ENCODE measurements at places on chromosomes 3 and 15. TPM values are rescaled to one million over a fixed set of nuclear protein-coding genes. Genes with fewer than 3 reads are reported as not detected.

The CD80 gene
- total RNA-seq, result 0.44 TPM

GRCh38 chr15:93467337-93467736, 378.3 kb upstream of the RGMA start:
- no peak for DNase-seq

- DNase-seq, result no peak
These were observed 62.5 kb upstream of the LRRC3B start for GRCh38 chr3:26560081-26560480.

GRCh38 chr3:29285471-29286071, 4.7 kb downstream of the RBMS3 start:
- DNase-seq, result no peak

DNA sequence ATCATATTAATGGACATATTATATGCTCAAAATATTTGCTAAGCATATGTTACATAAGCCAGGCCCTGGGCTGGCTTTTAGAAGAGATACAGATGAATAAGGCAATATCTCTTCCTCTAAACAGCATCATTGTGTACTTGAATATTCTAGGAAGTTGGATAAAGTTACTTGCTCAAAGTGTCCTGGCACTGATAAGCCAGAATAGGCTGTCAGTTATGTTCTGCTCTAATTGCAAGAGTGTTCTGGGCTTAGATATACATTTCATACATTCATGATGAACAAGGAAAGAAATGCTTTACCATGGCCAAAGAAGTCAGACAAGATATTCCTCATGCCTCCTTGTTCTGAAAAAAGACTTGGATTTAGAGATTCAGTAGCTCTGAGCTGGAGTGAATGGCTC, 40.7 kb downstream of the KBTBD12 start:
- DNase-seq, result no peak

DNA sequence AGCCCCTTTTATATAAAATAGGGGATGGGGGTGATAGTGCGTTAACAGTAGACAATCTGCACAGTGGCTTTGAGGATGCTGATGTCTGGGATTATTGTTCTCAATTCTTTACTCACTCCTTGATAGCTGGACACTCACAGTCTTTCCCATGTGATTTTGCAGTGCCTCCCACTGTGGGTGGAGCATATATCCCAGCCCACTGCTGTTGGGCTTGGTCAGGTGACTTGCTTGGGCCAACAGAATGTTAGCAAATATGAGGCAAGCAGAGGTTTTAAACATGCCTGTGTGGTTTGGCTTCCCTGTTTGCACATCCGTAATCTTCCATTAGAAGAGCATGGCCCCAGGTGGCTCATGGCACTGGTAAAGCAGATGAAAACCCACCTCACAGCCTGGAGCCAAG, 46.5 kb downstream of the CPA3 start:
- no peak for DNase-seq

The ARRDC4 gene
- 0.83 TPM for total RNA-seq

The CPNE9 gene
- 0.64 TPM for total RNA-seq

The TRIM42 gene
- not detected for total RNA-seq

GRCh38 chr3:23135026-23135785, 67.9 kb upstream of the UBE2E2 start:
- no peak for DNase-seq

- no peak for DNase-seq
These were observed 658.4 kb upstream of the NECTIN3 start for GRCh38 chr3:110413266-110413665.

The TKT gene
- total RNA-seq, result 75.6 TPM

GRCh38 chr3:46417841-46418611, 11.0 kb downstream of the CCRL2 start:
- no peak for DNase-seq

DNA sequence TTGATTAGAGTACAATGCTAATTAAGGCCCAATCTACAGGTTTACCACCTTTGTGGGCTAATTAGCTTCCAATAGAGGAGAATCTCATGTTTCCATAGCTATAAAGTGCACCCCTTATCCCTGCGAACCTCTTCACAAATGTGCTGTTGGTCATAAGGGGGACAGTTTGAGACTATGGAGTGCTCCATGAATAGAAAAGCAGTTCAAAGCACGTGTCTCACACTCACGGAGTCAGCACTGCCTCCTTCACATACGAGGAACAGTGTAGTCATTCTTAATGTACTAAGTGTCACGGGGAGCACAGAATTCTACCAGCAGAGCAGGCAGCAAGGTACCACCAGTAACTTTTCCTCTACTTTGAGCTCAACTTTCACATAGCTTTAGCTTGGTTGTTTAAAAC, 62.1 kb downstream of the ETV5 start:
- no peak for DNase-seq

The NOX5 gene
- total RNA-seq, result 0.06 TPM

Measured in CD4-positive, alpha-beta memory T cell (primary cell).